Urinary bladder (tissue), 4 donors: ENCODE measurements at places on chromosomes 12 and 14.

DNA sequence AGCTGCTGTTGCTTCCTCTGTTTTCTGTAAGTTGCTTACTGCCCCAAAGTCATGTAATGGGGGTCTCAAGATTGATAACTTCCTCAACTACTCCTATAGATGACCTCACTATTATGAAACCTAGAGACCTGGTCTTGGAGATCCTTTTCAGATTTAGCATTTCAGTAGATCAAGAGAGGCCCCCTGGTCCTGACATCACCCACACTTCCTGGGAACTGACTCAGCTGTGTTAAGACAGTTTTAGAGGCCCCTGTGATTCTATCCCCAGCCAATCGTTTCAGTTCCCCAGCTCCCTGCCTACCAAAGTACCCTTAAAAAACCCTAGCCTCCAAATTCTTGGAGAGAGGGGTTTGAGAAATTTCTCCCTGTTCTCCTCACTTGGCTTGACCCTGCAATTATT lies 9.2 kb upstream of the ARG2 start:
- no peak for DNase-seq

DNA sequence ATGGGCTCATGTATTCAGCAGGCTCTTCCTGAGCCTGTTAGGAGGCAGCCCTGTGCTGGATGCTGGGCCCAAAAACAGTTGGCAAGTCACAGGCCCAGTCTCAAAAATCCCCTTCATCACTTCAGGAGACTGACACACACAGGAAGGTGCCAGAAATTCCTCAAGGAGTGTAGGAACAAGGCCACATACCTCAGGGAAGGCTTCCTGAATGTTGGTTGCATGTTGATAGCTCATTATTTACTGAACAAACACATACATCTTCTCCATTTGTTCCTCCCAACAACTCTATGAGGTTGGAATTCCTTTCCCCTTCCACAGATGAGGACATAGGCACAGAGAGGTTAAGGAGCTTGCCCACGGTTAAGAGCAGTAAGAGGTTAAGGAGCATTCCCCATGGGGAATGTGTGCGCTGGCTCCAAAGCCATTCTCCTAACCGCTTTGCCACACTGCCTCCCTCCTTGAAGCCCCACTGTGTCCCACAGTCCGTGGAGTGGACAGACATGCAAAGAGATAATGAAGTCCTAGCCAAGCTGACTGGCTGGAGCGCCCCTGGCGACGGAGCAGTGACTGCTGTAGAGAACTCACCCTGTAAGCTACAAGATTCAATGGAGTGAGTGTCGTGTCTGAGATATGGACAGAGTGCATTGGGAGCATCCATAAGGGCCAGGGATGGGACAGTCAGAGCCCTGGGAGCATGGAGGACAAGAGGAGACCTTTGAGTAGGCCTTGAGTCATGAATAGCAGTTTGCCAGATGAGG lies 3.3 kb downstream of the HHIPL1 start:
- DNase-seq, result no peak

- DNase-seq, result no peak
Measured at GRCh38 chr12:131920157-131920508, 8.9 kb upstream of the PUS1 start.

GRCh38 chr12:19369691-19370148 lies 69.6 kb upstream of the AEBP2 start:
- no peak for DNase-seq

DNA sequence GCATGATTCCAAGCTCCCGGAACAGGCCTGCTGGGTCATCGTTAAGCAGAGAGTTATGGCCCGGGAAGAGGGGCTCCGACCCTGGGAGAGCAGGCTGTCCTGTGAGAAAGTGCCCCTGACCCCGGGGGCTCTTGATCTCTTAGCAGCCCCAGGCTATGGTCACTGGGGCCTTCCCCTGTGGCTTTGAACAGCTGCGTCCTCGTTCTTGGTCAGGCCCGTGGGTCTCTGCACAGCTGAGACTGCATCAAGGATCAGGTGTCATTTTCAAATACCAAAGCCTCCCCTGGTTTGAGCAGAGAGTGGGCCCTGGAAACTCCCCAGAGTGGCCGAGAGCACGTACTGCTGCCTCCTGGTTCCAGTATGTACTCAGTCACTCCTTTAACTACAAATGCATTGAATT lies 114.8 kb downstream of the ESRRB start:
- no peak for DNase-seq

DNA sequence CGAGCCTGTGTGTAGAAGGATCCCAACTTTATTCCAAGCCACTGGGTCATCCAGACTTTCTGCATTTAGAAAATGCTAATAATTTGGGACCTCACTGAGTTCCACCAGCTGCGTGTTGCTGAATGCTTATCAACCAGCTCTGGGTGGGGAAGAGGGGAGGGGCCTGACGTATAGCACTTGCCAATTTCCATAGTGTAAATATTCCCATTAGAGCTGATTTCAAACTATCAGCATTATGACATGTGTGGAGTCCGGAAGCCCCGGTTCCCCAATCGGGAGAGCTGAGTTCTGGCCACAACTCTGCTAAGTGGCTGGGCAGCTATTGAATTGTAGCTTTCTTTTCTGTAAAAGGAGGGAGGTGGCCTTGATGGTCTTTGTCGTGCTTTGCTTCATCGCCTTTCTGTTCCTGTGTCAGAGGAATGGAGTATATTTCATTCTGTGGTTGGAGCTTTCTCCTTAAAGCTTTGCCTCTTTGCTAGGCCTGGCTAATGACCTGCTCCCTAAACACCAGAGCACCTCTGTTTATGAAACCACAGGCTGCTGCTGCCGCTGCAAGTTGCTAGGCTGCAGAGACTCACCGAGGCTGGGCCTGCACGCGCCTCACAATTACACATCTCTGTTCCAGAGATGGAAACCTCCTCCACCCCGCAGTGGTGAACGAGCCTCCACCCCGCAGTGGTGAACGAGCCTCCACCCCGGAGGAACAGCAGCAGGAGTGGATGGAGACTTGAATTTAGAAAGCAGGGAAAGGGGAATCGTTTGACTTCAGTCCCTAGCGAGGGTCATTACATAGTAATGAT lies 7.7 kb upstream of the BCL7A start:
- no peak for DNase-seq

DNA sequence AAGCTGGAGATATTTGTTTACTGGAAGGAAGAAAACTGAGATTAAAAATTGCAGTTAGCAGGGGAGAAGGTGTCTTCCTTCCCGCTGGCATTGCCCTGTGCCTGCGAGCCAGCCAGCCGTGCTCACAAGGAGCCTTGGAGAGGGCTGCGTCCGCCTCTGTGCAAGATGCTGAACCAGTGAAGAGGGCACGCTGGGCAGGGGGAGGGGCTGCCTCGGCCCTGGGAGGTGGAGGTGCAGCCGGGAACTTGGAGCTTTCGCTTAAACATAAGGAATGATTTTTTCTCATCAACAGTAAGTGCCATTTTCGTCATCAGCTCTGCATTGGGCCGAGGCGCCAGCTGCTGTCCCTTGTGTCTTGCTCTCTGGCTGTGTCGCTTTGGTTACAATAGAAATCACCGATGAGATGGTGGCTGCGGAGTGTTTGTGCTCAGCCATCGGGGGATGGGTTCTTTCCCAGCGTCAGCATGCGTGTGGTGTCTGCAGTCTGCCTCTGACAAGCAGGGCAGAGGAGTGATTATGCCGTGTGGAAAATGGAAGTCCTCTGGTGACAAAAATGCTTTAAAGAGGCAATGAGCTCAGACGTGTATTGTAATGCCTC lies 97.3 kb downstream of the ESR2 start:
- DNase-seq, result no peak

DNA sequence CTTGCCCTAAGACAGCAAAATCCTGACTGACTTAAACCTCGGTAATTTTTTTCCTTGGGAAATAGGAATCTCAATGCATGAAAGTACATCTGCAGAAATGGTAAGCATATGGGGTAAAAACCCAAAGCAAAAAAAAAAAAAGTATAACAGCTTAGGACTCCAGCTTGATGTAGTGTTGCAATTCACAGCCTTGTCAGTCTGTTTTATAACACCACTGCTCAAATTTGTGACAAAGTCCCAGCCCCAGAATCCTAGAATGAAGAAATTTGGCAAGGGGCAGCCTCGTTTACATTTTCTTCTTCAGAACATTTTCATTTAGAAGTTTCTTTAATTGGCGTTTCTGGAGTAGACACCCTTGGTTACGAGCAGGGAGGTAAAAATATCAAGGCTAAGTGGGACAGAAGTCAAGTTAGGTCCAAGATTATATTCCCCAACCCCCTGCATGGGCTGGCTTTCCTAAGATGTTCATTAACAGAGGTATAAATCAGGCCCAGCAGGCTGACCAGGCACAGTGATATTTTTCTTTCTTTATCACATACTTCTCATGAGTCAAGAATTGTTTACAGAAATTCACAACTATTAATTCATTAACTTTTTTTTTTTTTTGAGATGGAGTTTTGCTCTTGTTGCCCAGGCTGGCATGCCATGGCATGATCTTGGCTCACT lies 424.0 kb downstream of the RMST start:
- DNase-seq, result no peak

GRCh38 chr14:23148591-23149249 lies 29.7 kb upstream of the CEBPE start:
- DNase-seq, result no peak

DNA sequence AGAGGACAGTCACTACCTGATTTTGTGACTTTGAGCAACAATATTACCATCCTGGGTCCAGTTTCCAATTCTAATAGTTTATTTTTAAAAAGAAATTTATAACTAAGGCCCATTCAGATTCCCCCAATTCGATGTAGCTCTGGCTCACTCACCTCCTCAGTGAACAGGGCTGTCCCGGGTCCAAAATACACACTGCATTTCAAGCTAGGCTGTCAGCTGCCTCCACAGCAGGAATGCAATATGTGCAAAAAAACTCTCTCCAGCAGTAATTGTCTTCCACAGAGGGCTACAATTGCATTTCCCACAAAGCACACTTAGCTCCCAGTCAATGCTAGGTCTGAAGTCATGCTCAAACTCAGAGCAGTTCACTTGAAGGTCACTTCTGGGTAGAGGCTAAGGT lies 39.3 kb upstream of the ZNF641 start:
- DNase-seq, result no peak
